Activated CD4-positive, alpha-beta T cell treated with anti-CD3 and anti-CD28 coated beads, Interleukin-2, amount 50 U/mL, for 4 hours (primary cell): ENCODE measurements at places on chromosomes 13 and 19.

DNA sequence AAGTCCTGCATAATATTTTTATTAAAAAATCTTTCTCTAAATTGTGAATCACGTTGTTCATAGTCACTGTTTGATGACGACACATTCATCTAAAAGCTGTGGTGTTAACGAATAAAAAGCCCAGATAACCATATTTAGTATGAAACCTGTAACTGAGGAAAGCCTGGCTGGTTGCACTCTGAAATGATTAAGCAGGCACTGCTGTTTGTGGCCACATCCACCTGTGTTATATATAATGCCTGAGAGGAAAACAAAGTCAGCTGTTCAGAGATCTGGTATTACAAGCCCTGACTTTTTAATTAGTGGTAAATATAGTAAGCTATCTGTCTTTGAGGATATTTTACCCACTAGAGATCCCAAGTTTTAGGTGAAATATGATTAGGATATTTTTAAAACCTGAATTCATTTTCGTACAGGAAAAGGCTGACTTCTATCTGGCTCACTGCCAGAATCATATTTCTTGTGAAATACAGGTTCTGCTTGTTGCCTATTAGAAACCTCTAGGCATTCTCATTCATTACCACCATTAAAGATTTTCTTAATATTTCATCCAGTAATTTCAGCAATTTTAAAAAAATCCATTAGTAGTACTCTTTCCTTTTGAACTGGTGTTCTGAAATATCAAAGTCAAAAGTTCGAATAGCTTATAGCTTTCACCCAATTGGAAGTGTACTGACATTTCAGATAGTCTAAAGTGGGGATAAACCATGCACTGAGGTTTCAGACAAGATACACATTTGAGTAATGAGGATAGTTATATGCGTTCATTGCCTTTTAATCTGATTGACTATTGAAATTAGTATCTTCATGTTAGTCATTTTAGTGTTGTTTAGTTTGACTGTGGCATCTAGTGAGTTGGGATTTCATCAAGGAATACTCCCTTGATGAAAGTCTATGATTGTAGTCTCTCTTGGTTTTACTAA, 79.7 kb downstream of the LMO7 start:
- no peak for DNase-seq

- DNase-seq: no peak
Measured at GRCh38 chr13:30120133-30120822, 187.1 kb downstream of the KATNAL1 start.

GRCh38 chr13:36069881-36070366, 61.3 kb downstream of the DCLK1 start:
- no peak for DNase-seq

GRCh38 chr13:79871594-79871993, 390.6 kb downstream of the NDFIP2 start:
- DNase-seq: no peak

GRCh38 chr13:76829572-76830327, 56.5 kb downstream of the KCTD12 start:
- no peak for DNase-seq

- no peak for DNase-seq
Measured at GRCh38 chr19:54451331-54451871, 2.4 kb downstream of the LENG8 start.

GRCh38 chr13:50344717-50345116, 329.5 kb downstream of the KCNRG start:
- DNase-seq: no peak

DNA sequence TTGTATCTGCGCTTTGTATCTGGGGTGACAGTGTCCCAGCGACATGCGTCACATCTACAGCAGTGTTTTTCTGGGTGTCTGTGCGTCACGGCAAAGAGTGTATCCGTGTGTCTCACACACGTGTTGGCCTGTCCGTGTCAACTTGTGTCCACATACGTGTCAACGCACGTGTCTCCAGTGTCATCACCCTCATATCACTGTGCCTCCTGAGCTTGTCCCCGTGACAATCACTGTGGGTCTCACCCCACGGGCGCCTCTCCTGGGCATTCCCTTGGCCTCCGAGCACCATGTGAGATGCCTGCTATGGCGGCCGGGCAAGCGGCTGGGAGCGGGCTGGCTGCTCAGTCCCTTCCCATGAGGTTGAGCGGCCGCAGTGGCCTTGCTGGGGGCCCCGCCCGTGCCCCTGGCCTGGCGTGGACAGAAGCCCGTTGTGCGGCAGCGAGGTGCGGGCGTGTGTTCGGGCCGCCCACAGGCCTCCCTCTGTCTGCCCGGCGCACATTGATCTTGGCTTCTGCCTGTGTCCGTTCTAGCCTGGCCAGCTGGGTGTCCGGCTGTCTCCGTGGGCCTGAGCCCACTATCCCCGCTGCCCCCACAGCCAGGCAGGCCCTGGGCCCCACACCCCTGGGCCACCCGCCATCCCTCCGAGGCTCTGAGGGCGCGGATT, 6.4 kb downstream of the NFIX start:
- no peak for DNase-seq

DNA sequence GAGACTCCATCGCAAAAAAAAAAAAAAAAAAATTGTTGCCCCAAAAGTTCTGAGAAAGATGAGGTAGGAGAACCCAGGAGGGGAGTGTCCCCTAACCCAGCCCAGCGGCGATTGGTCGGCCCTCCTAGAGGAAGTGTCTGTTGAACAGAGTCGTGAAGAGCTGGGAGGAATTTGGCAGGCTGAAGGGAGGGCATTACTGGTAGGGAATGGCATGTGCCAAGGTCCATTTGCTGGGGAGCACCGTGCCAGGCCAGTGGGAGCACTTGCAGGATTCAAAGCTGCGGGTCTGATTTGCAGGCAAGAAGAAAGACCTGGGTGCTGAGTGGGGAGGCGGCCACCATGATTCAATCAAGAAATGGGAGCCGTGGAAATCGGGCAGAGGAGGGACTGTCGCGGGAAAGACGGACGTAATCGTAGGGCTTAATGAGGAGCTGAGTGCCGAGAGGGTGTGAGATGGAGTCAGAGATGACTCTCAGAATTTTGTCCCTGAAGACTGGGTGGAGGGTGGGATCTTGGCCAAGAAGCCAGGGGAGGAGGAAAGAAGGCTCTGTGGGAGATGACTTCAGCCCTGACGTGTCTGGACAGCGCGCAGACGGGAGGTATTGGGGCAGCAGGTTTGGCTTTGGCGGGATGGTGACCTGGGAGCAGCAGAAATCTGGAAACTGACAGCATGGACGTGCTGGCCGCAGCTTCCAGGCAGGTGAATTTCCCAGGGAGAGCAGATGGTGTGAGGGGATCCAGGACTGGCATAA, 15.4 kb downstream of the CERS4 start:
- no peak for DNase-seq

DNA sequence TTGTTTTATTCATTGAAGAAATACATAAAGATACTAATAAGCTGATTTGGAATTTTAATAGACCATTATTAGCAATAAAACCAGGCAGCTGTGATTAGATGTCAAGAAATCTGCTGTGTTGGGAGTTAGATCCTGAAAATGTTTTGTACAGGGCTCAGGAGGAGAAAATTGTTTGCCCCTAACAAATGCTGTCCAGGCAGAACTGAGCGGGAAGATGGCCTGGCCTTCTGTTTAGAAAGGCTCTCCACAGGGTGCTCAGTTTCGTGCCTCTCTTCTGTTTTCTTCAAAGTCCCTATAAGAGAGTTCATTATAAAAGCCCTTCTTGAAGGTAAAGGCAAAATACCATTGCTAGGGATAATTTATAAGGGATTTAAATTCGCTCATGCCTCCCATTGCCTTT, 64.1 kb downstream of the ERCC5 start:
- DNase-seq: no peak

DNA sequence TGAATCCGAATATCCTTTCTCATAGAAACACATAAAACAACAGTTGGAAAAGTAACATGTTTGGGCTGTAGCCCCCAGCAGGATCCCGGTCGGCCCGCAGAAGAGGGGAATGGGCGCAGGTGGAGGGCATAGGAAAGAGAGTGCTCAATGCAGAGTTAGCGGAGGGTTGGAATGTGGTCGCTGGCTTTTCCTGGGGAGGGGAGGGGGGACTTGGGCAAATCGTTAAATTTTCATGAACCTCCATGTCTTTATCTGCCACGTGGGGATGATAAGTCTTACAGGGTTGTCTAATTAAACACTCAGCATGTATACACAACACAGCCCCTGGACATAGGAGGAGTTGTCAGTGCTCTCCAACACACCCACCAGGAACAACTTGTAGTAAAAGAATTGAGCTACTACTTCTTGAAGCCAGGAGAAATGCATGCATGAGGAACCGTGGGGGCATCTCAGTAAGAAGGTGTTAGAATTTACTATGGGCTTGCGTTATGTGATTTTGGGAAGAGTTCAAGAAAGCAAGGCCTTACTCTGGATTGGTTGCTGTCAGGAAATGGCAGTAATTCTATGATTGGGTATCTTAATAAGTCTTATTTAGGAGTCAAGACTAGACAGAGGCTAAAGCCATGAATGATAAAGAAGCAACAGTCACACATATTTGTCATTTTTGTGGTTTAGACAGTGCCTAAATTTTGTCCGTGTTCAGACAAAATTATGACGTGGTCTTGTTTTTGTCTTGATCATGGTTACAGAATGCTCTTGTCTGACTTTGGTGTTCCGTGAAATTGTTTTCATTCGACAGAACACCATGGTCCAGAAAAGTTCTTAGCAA, 671 bp upstream of the SLC46A3 start:
- no peak for DNase-seq

DNA sequence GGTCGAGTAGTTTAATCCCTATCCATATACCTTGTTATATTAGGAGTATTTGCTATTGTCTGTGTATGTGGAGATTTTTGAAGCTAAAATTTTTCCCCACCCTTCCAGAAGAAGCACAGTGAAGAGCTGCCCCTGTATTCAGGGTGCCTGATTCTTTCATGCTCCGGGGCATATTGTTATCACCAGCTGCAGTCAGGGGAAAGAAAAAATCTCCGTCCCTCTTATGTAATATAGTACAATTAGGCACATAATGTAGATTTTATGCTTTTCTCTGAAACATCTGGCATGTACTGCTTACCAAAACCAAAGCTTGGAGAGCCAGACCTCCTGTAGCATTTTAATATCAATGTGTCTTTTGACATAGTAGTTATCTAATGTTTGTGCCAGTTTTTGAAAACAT, 214.9 kb upstream of the EDNRB start:
- DNase-seq: no peak

DNA sequence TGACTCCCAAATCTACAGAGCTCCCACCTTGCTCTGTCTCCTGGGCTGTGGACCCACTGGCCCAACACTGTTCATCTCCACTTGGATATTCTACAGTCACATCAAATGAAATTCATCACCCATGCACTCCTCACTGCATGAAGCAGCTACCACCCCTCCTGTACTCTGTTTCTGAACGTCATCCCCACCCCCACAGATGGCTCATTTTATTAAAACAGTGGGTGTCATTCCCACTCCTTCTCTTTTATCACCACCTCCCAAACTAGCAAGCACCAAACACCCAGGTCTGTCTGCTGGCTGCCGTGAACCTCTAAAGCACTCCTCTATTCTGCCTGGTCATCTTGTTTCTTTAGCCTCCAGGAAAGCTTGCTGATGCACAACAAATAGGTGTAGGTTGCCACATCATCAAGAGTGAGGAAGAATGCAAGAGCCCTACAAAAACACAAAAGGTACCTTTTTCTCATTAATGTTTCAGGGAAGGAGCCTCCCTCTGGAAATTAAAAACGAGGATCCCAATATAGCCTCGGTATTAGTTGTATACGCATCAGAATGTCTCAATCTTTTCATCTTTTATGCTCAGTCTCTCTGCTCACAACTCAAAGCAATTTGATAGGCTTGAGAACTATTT, 91.8 kb downstream of the MIPEP start:
- no peak for DNase-seq

DNA sequence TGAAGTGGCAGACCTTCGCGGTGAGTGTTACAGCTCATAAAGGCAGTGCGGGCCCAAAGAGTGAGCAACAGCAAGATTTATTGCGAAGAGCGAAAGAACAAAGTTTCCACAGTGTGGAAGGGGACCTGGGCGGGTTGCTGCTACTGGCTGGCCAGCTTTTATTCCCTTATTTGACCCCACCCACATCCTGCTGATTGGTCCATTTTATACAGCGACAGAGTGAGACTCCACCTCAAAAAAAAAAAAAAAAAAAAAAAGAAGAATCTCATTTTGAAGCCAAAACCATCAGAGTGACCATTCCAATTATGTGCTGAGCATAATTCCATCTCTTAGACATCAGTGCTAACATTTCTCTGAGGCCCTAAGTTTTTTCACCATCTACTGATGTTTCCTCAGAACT, 1.9 kb upstream of the ZNF552 start:
- no peak for DNase-seq

GRCh38 chr19:1815605-1816529, 3.8 kb upstream of the ATP8B3 start:
- no peak for DNase-seq

GRCh38 chr13:111645198-111645597, 324.8 kb downstream of the TEX29 start:
- DNase-seq: no peak
